WTC11 (cell line): ENCODE measurements at places on chromosomes 3 and 15.

- DNase-seq, result no peak
These were observed 34.8 kb upstream of the RASA2 start for GRCh38 chr3:141452045-141452444.

DNA sequence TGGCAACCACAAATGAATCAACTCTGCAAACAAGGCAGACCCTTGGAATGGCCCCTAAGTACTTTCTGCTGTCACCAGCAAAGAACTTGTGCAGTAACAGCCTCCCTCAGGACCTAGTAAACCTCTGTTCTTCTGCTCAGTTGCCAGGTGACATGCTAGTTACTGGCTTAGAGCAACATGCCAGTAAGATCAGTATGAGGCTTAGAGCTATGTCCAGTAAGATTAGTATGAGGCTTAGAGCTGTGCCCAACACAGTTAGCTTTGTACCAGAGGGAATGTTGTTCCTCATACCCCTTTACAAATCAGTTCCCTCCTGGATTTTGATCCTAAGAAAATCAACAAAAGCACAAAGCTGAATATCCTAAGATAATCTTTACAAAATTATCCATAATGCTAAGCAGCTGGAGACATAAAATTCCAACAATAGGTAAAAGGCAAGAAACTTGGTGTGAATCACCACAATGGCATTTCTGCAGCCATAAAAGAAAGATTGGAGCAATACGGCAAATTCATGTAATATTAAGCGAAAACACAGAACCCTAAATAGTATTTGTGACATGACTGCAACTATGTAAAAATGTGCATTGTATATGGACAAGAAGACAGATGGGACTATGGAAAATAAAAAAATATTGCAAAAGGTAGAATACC is 107.3 kb upstream of the LPP start:
- DNase-seq, result no peak

GRCh38 chr3:56758539-56758981 is 43.2 kb downstream of the ARHGEF3 start:
- DNase-seq, result no peak

DNA sequence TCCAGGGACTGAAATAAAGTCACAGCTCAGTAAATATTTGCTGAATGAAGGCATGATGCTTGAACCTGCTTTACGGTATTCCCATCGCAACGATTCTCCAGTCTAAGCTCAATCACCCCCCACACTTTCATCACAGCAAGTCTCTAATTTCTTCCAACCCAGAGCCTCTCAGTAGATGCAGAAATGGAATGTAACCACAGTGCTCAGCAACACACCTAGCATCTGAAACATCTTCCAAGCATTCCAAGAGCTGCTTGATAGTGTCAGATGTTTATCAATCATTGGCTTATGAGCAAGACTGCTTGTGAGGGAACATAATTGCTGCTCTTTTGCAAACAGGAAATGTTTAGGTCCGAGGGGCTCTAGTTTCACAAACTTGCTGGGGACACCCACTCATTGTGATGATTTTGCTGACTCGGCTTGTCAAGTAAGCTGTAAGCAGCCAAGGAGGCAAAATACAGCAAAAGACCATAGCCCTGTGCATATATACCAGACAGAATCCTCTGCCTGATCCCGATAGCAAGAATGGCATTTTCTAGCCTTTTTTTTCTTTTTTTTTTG is 751.2 kb downstream of the NR2F2 start:
- DNase-seq, result no peak

DNA sequence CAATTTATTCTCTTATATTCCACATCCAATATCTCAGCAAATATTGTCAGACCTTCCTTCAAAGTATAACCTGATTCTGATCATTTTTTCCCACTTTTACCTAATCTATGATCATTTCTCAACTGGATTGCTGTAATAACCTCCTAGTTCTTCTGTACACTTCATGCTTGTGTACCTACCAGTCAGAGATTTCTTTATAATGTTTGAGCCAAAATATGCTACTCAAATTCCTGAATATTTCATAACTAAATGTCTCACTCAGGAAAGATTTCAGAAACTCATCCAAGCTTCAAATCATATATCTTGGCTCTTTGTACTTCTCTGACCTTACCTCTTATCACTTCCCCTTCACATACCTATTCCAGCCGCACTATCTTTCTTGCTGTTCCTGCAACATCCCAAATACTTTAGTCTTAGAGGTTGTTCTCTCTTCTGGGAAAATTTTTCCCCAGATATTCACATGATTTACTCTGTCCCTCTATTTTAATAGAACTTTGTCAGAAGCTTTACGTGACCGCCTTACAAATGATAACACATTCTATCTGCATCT is 20.0 kb downstream of the BCHE start:
- DNase-seq, result no peak

- DNase-seq, result no peak
These were observed 56.8 kb downstream of the ZNF445 start for GRCh38 chr3:44420676-44421075.

DNA sequence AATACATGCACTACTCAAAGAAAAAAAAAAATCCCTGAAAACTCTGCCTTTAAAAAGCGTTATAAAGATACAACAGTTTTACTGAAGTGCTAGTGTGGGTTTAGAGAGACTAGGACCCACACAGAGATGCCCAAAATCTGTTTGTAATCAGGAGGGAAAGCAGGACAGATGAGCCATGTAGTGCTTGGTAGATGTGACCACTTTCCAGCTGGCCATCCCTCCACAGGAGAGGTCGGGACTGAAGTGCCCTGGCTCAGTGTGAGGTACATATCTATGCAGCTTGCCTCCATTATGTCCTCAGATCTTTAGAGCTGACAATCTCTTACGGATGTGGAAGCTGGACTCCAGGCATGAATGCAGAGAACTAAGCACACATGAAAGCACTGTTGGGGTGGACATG is 57.5 kb upstream of the NANOGP8 start:
- no peak for DNase-seq

DNA sequence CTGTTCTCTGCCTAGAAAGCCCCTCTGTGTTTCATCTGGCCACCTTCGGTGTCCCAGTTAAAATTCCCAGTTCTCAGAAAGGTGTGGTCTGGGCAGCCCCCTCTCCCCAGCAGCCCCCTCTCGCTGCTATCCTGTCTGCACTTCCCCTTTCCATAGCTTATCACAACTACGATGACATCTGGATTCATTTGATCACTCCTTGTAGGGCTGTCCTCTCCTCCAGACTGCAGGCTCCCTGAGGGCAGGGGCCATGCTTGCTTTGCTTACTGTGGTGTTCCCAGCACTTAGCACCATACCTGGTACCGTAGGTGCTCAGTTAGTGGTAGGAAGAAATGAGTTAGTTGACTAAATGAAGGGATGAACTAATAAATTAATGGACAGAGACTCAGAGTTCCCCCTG is 26.3 kb upstream of the GOLGA6C start:
- DNase-seq, result no peak

DNA sequence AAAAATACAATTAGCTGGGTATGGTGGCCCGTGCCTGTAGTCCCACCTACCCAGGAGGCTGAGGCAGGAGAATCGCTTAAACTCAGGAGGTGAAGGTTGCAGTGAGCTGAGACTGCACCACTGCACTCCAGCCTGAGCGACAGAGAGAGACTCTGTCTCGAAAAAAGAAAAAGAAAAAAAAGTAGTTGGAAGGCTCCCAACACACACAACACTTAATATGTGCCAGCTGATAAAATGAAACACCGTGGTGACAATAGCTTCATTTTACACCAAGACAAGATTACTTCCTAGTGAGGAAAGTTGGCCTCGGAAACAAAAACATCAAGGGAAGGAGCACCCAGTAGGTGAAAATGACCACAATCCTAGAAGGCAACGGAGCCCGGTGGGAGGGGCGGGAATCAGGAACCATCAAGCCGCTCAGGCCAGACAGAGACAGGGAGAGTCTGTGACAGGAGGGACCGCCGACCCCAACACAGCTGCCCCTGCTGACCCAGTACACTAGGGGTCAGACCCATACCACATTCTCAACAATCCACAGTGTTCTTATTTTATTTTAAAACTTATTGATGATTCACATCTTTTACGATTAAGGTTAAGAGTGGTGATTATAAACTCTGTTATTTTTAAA is 54.5 kb upstream of the OCA2 start:
- no peak for DNase-seq

DNA sequence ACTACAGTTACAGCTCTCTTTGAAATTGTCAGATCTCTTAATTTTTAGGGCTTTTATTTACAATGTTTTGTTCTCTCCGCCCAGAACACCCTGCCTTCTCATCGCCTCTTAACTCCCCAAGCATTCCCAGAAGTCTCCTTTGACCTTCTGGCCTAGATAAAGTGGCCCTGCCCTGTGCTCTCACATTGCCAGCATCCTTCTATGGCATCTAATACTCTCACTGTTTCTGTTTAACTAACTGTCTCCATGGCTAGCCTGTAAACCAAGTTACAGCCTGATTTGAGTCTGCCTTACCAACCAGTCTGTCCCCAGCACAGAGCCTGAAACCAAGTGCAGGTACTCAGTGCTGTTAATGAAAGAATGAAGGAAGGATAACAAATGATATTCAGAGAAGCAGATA is 19.9 kb downstream of the COL8A1 start:
- no peak for DNase-seq

GRCh38 chr3:184952671-184953070 is 140.7 kb downstream of the VPS8 start:
- no peak for DNase-seq

GRCh38 chr15:45795440-45796069 is 160.7 kb downstream of the SQOR start:
- DNase-seq, result peak; percentile 46

GRCh38 chr3:25427155-25427554 is 908 bp upstream of the RARB start:
- no peak for DNase-seq

DNA sequence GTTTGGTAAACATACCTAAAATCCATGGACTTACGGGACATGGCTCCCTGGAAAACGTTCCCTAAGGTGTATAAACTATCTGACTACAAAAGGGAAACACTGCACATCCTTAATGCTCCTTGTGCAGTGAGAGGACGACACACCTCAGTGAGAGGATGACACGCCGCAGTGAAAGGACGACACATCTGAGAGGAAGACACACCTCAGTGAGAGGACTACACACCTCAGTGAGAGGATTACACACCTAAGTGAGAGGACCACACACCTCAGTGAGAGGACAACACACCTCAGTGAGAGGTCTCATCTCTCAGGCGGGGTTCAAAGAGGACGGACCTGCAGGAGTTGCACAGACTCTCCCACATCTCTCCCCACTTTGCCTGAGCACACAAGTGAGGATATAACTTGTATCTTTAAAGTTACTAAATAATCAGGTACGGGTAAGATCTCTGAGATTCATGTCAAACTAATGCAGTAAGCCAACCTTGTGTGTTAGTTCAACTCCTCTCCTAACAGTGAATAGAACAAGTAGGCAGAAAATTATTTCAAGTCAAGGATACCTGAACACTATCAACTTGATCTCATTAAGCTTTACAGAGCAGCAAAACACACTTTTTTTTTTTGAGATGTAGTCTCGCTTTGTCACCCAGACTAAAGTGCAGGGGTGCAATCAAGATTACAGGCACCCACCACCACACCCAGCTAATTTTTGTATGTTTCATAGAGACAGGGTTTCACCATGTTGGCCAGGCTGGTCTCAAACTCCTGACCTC is 32.1 kb downstream of the HERC2 start:
- DNase-seq, result no peak

DNA sequence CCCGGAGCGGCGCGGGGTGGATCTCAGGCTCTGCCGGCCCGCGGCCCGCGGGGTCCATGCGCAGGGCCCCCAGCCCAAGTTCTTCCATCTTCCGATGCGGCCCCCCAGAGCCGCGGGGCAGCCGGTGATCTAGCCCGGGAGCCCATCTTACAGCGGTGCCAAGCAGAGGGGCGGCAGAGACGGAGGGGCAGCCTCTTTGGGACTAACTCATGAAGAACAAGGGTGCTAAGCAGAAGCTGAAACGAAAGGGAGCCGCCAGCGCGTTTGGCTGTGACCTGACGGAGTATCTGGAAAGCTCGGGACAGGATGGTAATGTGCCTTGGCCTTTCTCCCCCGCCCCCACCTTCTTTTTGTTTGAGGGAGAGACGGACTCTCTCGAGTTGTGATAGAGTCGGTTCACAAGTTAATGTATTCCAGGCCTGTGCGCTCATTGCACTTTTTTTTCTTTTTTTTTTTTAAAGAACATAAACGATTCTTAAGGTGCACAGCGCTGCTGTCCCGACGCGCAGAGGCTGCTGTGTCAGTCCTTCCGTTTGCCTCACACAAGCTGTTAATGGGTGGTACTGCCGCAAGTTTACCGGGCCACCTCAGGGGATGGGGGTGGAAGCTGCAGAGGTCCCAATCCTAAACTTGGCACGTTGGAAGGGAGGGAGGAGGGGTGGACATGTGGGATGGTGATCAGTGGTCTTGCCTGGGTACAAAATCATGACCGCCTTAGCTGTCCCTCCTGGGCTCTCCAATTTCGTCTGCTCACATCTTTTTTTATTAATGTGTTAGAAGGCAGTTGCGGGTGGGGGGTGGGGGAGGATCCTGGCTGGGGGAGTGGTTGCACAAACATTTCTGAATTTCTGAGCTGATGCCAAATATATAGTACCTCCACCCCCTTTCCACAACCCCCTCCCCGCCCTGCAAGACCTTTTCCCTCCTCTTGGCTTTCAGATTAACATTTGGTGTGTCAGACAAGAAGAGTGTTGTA is 801 bp downstream of the ARHGAP31 start:
- DNase-seq, result peak; percentile 52

DNA sequence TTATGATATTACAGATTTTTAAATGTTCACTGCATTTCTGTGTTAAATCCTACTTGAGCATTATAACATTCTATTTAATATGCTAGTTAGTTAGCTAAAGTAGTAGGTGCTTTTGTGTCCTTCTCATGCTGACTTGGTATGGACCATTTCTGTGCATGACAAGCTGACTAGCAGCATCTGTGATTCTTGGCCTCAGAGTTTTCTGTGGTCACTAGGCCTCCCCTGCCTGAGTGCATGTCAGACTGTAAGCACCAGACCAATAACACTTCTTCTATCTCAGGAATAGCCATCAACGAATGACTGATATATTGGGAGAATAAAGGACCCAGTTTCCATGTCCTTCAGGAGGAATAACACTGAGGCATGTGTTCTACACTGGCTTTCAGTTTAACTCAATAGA is 22.6 kb upstream of the SLC7A14 start:
- DNase-seq, result no peak

- no peak for DNase-seq
These were observed 99.2 kb downstream of the TPRA1 start for GRCh38 chr3:127491323-127491722.
